ENCODE measurements at places on chromosomes 13 and 19.

- DNase-seq, result no peak
Observed at GRCh38 chr13:93736909-93737308, 510.3 kb downstream of the GPC6 start.

- no peak for DNase-seq
Observed at GRCh38 chr19:52070496-52070895, 21.9 kb upstream of the ZNF432 start.

GRCh38 chr13:112722433-112723263, 32.8 kb downstream of the ATP11A start:
- DNase-seq, result peak; percentile 33

DNA sequence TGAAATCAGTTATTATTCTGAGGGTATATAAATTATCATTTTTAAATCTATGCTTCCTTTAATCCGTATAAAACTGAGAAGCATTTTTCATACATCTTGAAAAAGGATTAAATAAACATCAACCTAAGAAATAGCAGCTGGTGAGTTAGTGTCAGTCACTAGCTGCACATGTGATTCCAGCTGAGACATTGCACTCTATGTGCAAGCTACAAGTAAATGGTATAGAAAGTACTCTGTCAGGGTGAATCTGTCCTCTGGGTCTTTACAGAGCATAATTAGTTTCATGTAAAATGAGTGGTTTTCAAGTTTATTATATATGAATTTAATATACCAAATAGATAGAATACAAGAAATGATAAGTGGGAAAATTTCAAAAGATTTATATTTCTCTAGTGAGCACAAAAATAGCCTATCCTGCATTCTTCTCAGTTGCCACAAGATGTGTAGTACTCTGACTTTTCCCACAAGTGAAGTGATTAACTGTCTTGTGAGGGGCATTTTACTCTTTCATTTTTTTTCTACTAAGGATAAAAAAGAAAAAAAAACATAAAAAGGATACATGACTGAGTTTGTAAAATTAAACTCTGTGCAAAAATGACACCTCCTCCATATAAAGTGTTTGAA, 1372.1 kb downstream of the PCDH9 start:
- DNase-seq, result no peak
